ENCODE measurements at places on chromosomes 4 and X.

- DNase-seq, result peak; percentile 52
These were observed 14.3 kb downstream of the ANTXR2 start for GRCh38 chr4:80058740-80059139.

- DNase-seq, result no peak
These were observed 55.8 kb downstream of the HHIP start for GRCh38 chr4:144701683-144702233.

DNA sequence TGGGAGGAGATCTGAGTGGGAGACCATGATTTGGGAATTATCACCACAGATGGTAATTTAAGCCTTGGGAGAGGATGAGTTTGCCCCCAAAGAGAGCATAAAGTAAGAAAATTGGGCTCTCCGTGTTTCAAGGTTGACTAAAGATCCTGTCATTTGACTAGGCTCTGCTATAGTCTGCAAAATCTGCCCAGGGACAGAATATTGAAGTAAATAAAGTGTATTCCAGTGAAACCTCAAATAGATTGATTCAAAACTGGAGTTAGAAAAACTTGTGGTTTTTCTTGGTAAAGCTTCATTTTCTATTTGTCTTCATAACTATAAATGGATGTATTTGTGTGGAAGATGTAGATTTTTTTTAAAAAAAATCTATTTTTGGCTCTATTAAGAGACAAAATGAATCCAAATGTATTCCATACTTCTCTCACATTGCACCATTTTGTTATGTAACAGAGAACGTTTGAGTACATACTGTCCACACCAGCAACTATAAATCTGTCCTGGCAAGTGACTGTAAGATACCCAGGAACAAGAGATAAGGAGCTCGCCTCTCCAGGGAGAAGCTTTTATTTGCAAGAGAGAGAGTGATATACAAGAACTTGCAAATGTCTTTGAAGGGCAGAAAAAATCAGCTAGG is 170.2 kb downstream of the CBR4 start:
- DNase-seq, result no peak

- DNase-seq, result no peak
These were observed 11.3 kb upstream of the AREG start for GRCh38 chr4:74433541-74434172.

- DNase-seq, result peak; percentile 58
These were observed 1.9 kb downstream of the DHRSX start for GRCh38 chrX:2498781-2499302.
